ENCODE measurements at places on chromosomes 1 and 21.

DNA sequence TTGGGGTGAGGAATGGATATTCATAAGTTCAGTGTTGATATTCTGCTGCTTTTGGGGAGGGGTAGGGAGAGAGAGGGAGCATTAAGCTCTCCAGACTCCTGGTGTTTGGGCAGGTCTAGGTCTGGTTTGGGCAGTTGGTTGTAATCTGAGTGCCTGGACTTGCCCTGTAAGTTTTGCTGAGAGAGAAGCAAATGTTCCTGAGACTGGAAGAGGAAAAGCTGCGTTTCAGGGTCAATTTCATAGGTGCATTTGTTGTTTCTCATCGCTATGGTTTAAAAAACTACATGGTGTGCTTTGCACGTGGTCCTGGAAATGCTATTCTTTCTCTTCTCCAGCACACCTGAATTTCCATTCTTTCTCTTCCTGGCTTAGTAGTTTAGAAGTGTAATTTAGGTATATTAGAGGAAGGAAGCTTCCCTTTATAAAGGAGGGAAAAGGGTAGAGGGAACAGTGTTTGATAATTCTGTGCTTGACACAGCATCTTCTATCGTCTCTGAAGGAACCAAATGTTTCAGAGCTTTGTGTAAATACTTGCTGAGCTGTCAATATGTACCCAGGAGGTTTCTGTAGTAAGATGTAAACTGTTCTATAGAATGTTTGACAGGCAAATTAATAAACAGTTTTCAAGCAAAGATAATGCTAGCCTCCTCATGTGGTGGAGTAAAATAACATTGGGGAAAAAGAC lies 6.3 kb downstream of the ARID1A start:
- DNase-seq: no peak

DNA sequence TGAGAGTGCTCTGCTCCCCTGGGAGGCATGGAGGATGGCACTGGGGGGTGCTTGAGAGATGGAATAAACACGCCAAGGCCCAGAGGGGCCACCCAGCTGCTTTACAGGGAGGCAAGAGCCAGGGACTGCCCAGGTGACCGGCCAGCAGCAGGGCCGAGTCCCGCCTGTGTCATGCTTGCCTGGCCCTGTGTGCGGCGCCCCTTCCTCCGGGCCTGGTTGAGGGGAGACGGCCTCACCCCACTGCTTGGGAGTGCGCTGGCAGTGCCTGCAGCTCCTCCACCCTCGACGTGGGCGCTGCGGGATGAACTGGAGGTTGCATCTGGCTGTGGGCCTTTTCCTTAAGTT lies 33.1 kb upstream of the COL6A2 start:
- no peak for DNase-seq

- no peak for DNase-seq
These were observed 701 bp upstream of the INSRR start for GRCh38 chr1:156859523-156860112.

DNA sequence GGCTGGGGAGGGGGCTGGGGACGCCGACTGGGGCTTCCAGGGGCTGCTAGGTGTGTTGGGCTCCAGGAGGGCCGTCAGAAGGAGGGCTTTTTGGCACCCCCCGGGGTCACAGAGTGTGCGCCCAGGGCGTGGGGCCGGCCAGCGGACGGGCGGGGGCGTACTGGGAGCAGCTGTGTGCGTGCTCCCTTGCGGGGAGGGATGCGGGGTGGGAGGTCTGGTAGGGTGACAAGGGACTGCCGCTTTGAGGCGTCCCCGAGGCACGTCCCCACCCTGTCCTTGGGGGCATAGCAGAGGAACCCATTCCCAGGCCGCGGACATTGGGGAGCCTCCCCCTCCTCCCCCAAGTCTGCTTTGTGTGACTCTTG lies 1.1 kb downstream of the FOXO6 start:
- no peak for DNase-seq

- DNase-seq: peak; percentile 25
These were observed 26.5 kb upstream of the RPL11 start for GRCh38 chr1:23664837-23665795.

DNA sequence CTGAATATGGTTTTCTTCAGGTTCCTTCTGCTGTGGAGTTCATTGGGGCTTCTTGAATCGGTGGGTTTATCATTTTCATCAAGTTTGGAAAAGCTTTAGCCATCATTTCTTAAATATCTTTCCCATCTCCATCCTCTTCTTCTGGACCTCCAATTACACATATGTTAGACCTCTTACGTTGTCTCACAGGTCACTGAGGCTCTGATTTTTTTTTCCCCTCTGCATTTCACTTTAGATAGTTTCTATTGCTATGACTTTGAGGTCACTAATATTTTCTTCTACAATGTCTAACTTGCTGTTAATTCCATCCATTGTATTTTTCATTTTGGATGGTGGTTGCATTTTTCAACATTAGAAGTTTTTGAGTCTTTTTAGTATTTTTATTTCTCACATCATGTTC lies 47.3 kb upstream of the CASZ1 start:
- no peak for DNase-seq

GRCh38 chr1:214448536-214448935 lies 102.9 kb downstream of the PTPN14 start:
- DNase-seq: no peak

GRCh38 chr21:46661211-46661625 lies 25.7 kb downstream of the PRMT2 start:
- DNase-seq: peak; percentile 59
